ENCODE measurements at places on chromosomes 2 and 18.

- no peak for DNase-seq
Measured at GRCh38 chr2:174219321-174219720, 29.0 kb downstream of the OLA1 start.

DNA sequence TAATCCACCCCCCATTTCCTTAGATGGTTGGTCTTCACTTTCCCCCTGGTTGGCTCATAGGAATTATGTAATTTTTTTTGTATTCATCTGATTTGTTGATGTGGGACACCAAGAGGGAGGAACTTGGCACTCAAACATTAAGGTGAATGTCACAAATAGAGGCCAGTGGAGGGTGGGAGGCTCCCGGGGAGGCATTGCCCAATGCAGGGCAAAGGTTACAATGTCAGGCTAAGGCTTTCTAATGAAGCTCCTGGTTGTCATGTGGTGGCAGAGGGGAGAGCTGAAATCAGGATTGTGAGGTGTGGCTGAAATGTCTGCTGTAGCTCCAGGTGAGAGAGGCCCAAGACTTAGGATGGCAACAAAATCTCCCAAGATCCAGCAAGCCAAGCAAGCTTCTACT, 42.7 kb downstream of the MPHOSPH10 start:
- DNase-seq = no peak

GRCh38 chr2:106189325-106189724, 4.8 kb downstream of the UXS1 start:
- no peak for DNase-seq

- no peak for DNase-seq
Measured at GRCh38 chr2:177124371-177124770, 88.2 kb upstream of the HNRNPA3 start.

GRCh38 chr2:85666435-85667316, 1.3 kb downstream of the SFTPB start:
- DNase-seq = no peak

- no peak for DNase-seq
Measured at GRCh38 chr2:129911363-129912065, 68.0 kb upstream of the RAB6C start.

GRCh38 chr18:29560270-29560669, 1383.3 kb upstream of the CDH2 start:
- no peak for DNase-seq

DNA sequence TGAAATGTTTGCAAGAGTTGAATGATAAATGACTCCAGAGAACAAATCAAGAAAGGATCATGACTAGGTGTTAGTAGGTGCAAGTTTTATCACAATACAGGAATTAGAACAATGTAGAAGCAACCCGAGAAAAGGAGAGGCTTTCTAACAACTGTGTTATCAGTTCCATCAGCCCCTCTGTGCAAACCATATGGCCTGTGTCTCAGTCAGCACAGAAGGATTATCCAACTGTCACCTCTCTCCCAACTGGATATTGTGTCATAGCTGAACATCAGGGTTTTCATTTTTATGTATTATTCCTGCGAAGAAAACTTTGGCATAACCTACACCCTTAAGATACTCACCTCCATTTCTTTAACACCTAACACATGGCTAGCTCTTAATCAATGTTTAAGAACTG, 321.6 kb upstream of the RND3 start:
- DNase-seq = no peak

DNA sequence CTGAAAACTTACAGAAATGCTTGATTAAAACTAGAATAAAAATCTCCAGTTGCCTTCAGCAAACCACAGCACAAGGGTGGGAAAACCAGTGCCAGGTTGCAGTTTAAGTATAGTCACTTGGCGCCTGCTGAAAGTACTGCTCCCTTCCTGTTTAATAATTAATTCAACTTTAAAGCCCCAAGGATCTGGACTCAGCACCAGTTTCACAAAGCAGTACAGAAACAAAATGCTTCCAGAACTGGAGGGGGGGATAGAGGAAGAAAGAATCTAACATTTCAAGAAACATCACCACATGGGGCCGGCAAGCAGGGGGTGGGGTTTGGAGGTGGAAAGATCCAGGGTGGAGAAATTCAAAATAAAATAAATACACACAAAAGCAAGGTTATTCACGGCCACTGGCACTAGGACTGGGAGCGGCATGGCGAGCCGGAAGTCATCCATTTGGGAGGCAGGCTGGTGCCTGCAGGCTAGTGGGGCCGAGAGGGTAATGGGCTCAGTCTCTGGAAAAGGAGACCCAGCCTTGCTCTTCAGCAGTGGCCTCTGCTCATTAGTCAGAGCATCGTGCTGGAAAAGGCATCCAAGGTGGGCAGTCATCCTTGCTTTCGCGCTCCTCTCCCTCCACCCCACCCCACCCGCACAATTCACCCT, 85.8 kb downstream of the POU3F3 start:
- DNase-seq = no peak

DNA sequence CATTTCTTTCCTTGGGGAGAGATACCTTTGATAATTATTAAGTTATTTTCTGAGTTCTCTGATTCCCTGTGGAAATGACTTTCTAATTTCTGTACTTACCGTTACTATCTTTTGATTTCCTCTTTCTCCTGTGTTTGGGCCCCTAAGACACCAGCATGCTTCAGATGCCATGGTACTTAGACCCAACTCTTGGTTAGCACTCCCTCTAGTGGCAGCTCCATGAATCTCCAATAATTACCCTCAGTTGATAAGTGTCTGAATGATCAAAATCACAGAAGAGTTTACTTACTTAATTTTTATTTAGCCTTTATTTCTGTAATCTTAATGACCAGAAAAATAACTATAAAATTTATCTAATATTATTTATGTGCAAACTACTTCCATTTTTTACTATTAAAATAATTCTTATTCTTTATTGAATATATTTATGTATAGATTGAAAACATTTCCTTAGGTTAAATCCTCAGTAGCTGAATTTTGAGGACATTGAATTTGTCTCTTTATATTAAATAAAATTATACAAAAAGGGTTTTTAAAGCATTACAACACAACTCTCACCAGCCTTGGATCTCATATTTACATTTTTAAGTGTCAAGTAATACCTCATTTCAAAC, 300.4 kb downstream of the KCNS3 start:
- peak; percentile 50 for DNase-seq

GRCh38 chr2:39290433-39290832, 46.7 kb upstream of the CDKL4 start:
- no peak for DNase-seq
